ENCODE measurements at places on chromosomes 6 and 20.

DNA sequence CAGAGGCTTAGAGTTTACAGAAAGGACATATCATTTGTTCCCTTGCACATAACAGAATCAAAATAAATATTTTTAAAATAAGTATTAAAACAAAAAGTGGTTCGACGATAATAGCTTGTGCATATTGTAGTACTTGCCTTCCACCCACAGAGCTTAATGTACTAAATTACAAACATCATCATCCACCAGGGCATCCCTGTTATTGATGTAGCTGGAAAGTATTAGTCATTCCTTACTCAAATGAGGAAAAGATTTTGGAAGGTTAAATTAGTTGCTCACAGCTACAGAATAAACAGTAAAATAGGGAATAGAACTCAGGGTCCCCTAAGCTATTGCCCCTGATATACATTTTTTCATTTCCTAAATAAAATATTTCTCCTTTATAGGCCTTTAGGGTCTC is 150.3 kb downstream of the PTPRK start:
- no peak for DNase-seq

GRCh38 chr6:108944707-108945680 is 96.8 kb downstream of the ARMC2 start:
- DNase-seq: no peak

GRCh38 chr6:159134701-159135364 is 34.4 kb upstream of the FNDC1 start:
- DNase-seq: peak; percentile 81

DNA sequence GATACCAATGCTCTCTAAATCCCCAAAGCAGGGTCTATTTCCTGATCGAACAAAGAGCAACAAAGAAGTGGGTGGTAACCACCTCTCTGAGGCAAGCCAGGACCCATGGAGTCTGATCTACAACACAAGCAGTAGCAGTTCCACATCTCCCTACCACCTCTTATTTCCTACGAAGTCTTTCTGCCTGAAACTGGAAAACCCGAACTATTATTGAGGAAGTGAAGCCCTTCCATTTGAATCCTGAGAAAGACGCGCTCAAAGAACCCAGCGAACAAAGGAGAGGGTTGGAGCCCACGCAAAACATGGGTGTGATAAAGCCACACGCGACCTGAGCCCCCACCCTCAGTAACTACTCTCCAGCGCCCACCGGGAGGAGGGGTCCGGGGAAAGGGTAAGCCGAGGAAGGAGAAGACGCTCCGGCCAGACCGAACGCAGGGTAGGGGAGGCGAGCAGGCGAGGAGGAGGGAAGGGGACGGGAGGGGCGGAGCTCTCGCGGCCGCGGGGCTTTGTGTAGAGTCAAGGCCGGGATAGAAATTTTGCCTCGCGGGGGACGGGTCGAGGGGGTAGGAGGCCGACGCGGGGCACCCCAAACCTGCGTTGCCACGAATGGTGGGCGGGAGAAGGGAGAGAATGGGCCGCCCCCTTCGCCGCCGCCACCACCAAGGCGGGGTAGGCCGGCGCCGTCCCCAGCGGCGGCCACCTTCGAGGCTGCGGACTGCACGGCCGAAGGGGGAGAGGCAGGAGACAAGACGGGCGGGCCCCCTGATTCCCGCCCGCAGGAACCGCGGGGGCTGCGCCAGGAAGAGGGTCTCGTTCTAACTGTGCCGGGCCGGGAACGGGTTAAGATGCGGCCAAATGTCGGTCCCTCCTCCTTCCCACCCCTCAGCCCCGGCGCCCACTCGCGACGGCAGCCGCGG is 802 bp downstream of the HDAC2 start:
- peak; percentile 34 for DNase-seq

DNA sequence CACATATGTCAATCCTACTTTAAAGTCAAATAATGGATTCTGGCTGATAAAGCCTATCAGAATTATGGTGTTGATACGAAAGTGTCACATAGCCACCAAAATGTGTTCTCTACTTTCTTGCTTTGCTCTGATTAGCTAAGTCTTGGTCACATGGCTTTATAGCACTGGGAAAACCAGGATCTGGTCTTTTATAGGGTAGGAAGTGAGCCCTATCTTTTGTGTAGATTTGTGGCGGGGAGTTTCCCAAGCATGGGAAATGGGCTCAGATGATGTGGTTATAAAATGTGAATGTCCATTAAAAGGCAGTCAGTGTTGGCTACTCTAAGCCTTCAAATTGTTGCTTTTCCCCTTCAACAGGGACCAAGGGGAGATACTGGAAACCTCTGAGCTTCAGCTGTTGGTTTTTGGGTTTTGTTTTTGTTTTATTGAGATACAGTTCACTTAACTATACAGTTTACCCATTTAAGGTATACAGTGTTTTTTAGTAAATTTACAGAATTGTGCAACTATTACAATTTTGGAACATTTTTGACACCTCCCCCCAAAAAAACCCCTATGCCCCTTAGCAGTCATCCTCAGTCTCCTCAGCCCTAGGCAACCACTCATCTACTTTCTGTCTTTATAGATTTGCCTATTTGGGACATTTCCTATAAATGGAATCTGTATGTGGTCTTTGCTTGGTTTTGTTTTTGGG is 12.2 kb downstream of the RRP36 start:
- DNase-seq: no peak

DNA sequence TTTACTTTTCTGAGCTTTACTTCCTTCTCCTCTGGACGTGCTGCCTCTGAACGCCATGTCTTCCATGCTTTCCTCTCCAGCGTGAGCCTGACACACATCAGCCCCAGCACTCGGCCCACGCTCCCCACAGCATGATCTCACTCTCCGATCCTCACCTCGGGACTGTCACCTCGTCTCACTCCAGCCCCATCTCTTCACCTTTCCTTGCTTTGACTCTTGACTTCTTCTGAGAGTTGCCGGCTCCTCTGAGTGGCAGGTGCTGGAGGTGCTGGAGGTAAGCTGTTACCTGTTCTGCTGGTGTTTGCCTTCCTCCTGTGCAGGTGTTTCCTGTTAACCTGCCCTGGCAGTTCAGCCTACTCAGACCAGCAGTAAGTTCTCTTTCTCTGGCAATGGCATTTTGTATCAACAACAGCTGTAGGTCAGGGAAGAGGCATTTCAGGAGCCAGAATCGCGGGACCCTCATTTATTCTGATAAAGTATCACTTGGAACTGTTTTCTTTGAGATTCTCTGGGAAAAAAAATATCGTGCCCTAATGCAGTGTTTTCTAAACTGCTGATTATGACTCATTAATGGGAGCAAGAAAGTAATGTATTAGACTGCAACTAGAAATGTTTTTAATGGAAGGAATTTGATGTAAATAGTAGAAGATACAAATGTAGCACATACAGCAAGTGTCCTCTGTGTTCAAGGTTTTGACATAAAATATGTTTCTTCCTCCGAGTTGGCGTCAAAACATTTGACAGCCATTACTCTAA is 106.5 kb downstream of the ARID1B start:
- peak; percentile 23 for DNase-seq

- DNase-seq: no peak
Observed at GRCh38 chr6:51199105-51199552, 380.5 kb downstream of the TFAP2B start.

GRCh38 chr6:163897669-163898068 is 483.2 kb downstream of the QKI start:
- DNase-seq: no peak

DNA sequence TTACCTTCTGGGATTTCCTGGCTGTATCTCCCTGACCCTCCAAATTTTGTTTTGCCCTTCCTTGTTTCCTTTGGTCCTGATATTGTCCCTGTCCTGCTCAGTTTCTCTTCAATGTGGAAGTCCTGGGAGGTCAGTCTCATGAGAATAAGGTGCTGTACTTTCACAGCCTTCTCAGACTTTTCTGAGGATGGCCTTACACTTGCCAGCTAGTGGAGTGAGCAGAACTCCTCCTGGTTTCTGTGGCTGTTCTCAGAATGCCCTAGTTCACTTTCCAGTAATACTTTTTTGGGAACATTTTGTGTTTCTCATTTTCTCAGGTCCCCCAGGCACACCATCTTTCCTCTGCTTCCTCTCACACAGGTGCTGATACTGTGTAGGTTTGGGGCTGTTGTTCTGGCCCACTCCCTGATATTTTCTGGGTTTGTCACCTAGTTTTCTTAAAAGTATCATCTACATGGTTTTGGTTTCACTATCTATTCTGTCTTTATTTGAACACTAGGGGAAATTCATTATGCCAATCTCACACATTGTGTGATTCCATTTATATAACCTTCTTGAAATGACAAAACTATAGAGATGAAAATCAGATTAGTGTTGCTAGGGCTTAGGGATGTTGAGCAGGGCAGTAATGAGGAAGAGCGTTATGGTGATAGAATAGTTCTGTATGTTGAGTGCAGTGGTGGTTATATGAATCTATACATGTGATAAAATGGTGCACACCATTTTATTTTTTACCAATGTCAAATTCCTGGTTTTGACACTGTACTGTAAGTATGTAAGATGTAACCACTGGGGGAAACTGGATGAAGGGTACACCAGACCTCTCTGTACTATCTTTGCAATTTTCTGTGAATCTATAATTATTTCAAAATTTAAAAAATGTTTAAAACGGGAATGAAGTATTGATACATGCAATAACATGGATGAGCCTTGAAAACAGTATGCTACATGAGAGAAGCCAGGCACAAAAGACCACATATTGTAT is 27.2 kb upstream of the BRPF3 start:
- no peak for DNase-seq

- no peak for DNase-seq
Observed at GRCh38 chr6:38241200-38241871, 398.4 kb downstream of the BTBD9 start.

DNA sequence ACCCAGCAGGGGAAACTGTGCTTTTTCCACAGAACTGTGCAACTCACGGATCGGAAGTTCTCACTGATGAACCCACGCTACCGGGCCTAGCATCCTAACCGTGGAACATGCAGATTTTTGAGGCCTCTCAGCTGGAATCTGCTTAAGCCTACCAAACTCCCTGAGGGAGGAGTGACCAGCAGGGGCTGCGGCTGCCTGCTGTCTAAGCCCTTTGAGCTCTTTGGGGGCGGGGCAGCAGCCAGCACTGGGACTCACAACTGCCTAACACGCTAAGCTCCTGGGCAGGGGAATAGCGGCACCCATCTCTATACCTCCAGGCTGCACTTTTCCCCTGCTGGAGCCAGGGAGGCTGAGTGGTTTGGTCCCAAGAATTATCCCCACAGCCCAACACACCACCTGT is 20.4 kb upstream of the METTL24 start:
- no peak for DNase-seq

DNA sequence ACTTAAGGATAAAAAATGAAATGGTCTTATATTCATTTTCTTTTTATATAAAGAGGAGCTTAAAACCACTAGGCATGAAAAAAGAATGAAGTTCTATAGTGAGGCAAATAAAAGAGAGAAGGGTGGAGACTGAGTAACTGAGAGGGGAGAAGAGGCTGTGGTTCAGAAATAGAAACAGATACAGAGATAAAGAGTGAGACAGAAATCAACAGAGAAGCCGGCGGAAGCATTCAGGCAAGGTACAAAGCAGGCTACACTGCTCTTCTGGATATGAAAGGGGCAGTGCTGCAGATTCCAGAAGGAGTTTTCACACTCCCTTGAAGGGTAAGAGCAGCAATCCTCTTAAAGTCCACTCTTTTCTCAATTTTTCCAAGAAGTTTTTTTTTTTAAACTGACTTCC is 29.9 kb downstream of the NFATC2 start:
- DNase-seq: no peak

Measured in activated CD4-positive, alpha-beta T cell treated with anti-CD3 and anti-CD28 coated beads for 4 hours (primary cell).